Stimulated activated CD4-positive, alpha-beta T cell treated with anti-CD3 and anti-CD28 coated beads, Interleukin-15, amount 100 ng/mL, for 1 hour (primary cell): ENCODE measurements at places on chromosomes 7 and 10.
A peak's percentile ranks its signal among the peaks of the same experiment; 100 is the strongest.

GRCh38 chr10:69636626-69637605 lies 6.9 kb downstream of the FAM241B start:
- DNase-seq = no peak

DNA sequence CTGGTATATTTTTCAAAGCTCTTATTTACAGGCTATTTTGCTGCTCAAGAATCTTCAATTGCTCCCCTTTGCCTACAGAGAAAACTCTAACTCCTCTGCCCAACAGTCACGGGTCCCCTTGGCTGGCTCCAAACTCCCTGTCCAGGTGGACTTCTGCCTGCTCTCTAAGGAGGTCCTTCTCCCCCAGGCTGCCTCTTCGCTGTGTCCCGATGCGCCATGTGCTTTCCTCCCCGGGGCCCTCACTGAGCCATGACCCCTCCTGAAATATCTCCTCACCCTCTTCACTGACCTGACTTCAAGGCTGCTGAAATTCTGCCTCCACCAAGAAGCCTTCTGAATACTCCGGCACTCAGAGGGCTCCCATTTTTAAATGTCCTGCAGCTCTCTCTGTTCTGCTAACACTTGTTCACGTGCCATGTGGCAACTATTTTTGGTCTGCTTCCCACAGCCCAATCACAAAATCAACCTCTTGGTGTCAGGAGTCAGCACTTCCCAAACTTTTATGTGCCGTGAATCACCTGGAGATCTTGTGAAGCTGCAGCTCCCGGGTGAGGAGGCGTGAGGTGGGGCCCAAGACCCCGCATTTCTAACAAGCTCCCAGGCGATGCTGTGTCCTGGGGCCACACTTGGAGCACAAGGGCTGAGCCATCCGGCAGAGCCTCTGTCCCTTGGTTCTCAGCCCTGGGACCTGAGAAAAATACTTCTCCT lies 85.7 kb upstream of the COL13A1 start:
- no peak for DNase-seq

DNA sequence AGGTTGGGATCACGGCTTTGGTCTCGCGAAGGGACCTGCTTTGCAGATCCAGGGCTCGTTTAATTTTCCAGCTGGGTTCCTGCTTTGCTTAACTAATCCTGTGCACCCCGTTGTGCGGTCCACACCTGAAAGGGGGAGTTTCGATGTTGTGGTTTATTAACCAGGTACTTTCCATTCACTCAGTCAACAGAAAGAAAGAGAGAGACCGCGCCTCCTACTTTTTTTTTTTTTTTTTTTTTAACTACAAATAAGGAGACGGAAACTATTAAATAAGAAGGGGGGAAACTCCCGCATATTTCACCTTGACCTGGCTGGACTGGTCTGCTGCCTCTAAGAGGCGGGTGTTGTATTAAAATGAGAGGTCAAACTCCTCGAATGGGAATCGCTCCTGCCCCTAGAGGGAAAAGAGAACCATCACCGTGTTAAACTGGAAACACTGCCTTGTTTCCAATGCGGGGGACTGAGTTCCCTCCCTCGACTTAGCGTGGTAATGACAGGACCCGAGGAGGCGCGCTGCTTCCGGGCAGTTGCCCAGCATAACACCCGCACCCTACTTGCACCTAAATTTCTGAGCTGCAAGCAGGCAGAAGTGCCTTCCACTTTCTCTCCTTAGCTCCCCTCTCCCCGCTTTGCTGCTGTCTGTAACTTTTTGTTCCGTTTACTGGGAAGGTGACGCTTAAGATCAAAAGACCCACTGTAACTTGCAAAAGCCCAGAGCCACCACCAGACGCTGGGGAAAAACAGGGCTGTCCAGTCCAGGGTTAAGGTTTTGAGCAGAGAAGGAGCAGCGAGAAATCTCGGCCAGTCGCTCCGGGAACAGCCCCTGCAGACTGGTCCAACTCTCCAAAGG lies 1.1 kb upstream of the ITGB8 start:
- no peak for DNase-seq

DNA sequence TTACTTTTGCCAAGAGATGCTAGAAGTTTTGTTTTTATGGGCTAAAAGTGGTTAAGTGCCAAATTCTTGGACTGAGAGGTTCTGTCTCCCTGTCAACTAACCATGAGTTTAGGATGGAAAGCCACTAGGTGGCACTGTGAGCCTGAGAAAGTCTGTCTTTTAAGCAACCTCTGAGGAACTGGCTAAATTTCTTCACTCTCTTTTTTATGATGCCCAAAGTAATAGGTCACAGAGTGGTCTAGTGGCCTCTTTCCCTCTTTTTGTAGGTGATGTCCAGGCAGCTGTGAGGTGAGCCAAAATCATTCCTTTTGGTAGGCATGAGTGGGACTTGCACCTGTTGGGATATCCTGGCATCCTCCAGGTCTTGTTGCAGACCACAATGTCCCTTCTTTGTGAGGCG lies 56.8 kb downstream of the SND1 start:
- peak; percentile 13 for DNase-seq

DNA sequence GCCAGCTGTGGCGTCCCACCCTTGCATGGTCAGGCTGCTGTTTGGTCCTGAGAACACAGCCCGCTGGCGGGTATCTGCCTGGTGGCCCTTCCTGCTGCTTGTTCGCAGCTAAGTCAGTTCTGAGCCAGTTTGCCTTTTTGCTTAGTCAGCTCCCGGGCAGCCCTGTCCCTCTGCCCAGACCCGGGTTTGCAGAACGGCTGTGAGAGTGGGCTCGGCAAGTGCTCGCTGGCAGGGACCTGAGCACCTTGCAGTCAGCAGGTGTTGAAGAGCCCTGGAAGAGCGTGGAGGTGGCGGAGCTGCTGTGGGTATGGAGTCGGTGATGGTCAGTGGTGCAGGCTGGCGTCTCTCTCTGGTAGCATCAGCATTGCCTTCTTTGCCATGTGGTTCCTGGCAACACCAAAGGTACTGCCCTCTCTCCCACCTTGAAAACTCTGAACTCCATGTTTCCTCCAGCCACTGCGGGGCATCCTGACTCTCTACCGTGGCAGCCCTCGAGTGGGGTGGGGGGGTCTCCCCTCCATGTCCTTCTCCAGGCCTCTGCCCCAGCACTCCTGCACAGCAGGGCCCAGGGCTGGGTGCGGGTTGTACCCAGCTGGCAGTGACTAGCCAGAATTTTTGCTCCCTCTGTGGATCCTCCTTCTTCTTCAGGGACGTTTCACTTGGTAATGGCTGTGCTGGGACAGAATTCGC lies 4.6 kb downstream of the INPP5A start:
- no peak for DNase-seq

DNA sequence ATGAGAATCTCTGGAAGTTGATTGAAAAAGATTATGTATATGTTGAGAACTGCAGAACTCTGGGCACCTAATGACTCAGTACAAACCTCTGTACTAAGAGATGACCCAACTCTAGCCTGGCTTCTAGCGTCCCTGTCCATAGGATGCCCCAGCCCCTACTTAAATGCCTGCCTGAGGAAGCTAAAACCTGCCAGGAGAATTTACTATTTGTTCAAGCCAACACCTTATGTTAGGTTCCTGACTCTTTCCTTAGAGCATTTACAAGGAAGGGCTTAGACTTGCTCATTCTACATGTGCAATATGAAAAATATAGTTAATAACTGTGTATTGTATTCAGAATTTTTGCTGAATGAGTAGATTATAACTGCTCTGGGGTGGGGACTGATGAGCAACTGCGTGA lies 37.5 kb upstream of the AOAH start:
- DNase-seq = no peak

- no peak for DNase-seq
These were observed 12.6 kb downstream of the RASGEF1A start for GRCh38 chr10:43254199-43254730.

DNA sequence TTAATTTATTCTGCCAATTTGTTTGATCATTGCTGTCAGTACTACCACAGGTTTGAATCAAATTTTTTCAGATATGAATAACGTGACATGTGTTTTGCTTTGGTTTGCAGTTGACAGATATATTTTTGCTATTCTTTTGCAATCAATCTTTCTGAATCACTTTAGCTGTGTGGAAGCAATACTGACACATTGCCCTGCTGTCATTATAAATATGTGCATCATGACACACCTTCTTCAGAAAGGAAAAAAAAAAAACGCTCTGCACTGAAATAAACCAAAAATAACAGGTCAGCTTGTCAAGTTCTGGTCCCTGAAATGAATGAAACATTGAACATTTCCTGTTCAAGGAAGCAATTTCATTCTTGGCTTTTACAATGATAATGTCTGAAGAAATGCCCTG lies 93.8 kb upstream of the FAM13C start:
- DNase-seq = no peak

DNA sequence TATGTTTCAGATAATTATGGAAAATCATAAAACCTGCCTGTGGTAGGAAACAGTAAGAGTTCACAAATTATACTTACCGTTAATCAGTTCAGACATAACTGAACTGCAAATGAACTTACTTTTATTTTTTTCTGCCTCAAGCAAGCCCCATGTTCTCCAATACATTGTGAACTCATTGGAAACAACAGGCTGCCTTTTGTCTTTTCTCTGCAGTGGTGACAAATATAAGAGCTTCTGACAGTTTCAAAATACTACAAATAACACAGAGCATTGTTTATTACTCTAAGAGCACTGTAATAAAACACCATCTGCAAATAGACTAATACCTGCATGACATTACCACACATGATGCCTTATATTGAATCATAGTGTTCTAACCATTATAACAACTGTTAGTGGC lies 94.0 kb upstream of the CDCA7L start:
- DNase-seq = no peak

DNA sequence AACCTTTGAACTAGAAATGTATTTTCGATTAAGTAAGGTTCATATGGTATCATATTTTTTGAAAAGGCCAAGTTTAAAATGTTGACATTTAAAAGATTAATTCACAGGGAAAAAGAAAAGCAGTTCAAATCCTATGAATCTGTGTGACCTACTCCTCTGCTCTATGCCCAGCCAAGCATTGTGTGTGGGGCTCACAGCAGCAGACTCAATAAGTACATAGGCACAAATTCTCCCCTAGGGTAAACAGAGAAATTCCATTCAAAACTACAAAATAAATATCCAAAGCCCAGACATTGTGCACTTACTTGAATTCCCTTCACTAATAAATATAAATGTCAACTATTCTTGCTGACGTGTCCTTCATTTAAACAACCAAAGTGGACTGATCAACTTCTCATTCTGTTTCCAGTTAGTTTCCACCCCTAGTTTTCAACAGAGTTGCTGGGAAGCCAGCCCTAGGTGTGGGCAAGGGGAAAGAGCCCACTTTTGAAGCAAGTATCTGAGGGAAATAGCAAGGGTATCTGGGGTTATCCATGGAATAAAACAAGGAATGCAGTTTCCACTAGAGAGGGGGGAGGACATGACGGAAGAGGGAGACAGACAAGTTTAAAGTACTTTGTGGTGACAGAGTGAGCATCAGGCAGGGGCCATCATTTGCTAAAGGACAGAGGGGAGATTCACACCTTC lies 533.3 kb downstream of the SORCS1 start:
- no peak for DNase-seq

DNA sequence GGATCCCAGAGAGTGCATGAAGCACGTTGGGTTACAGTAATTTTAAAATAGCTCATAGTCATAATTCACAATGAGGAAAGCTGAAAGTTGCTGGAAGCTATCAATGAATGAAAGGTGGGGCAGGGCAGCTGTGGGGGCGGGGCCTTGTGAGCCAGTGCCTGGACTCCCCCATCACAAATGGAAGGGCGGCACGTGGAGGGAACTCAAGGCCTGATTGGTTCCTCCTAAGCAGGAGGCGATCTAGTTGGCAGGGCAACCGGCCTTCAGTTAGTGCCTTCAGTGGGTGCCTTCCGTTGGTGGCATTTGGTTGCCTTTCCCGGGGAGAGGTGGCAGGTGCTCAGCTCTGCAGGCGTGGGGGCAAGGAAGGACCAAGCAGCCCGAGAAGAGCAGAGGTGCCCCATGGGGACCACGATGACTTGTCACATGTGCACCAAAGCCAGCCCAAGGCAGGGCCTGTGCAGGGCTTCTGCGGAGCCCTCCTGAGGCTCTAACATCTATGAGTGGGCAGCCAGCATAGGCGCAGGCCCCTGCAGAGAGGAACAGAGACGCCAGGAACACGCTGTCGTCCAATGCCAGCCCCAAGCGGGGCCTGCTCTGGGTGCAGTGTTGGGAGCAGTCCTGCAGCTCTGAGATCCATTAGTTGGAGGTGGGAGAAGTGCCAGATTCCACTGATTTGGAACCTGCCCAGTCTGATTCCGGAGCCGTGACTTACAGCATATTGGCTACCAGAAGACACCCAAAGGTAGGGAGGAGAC lies 59.8 kb upstream of the PDSS1 start:
- DNase-seq = no peak

DNA sequence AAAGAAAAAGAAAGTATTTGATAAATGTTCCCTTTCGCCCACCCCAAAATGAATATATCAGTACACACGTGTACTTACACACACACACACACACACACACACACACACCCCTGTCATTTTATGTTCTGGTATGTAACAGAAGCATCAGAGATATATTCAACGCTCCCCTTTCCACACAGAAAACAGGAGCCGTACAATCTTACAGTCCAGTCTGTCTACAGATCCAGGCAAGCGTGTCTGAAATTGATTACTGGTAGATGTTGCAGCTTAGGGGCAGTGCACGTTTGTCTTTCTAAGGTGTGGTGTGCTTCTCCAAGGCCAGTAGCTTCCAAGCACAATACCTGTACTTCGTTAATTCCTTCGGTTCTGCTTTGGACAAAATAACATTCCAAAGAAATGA lies 143.7 kb upstream of the RNF32 start:
- no peak for DNase-seq

DNA sequence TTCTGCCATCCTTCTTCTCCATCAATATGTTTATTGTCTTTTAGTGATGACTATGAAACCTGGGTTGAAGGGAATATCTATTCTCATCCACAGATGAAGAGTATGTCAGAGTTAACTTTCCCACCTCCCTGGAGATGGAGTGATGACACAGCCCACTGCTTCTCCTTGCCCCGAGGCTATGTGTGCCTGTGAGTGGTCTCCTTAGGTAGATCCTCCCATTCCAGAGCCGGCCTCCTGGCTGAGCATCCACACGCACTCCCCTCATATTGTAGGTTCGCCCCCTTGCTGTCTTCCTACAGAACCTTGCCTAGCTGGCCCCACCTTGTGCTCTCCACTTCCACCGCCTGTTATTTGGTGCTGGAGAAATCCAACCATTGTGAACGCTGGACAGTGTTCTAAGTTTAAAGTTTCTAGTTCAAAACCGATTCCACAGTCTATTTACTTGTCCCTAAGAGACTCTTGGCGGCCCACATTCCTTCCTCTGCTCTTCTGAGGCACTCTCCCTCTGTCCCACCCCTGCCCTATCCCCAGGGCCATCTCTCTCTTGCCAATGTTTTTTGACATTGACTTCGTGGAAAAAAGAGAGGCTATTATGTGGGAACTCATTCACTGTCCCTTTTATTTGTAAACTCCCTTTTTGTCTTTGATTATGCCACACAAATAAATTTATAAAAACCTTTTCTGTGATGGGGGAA lies 168.0 kb downstream of the ZNF438 start:
- DNase-seq = no peak

DNA sequence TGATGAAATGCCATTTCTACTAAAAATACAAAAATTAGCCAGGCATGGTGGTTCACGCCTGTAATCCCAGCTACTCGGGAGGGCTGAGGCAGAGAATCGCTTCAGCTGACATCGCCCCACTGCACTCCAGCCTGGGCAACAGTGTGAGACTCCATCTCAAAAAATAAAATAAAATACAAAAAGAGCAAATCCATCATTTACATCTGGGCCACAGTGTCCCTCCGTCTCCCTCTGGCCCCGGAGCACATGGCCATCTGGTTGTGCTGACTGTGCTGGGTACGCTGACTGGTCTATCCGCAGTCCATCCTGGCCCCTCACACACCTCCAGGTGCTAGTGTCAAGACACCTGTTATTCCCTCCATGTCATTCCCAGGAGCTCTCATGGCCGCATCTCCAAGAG lies 42.1 kb downstream of the KCNH2 start:
- no peak for DNase-seq
